Activated T-helper 1 cell treated with Interleukin-2 at 50 U/mL for 16 hours (primary cell): ENCODE measurements at places on chromosomes 16 and 17.

- DNase-seq, result peak; percentile 55
These were observed 280.2 kb downstream of the SEC14L1 start for GRCh38 chr17:77420804-77421629.

GRCh38 chr17:1643999-1644492 is 1.5 kb downstream of the SCARF1 start:
- DNase-seq, result no peak

- DNase-seq, result no peak
These were observed 5.6 kb downstream of the TMEM11 start for GRCh38 chr17:21208352-21208751.

DNA sequence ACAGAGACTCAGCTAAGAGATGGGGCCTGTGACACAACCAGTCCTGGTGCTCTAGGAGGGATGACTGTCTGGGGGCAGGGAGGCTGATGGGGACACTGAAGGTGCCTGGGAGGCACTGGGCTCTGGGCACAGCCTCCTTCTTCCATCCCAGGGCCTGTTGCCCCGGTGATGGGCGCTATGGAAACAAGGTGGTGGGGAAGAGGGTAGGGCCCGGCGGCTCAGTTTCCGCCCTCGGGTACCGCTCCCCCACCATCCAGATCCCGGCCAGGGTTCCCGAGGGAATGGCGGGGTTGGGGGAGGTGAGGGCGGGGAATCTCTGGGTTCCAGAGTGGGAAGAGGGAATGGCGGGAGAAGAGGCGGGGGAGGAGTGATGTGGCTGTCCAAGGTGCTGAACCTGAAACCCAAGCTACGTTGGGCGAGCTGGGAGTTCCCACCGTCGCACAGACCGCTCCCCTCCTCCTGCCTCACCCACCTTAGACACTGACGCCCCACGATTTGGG is 981 bp downstream of the KCNH4 start:
- DNase-seq, result no peak

DNA sequence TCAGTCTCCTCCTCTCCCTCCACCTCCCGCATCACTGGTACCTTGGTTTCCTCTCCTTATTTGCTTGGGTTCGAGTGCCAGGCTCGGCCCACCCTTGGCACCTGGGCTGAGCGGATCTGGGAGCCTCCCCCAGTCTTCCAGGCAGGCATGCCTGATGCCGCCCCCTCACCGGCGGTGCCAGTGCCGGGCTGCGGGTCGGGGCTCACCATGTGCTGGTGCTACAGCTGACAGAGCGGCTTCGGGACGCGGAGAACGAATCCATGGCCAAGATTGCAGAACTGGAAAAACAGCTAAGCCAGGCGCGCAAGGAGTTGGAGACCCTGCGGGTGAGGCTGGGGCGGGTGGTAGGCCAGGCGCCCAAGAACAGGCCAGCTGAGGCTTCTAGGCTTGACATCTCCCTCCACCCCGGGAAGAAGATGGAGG is 19.2 kb downstream of the FMNL1 start:
- no peak for DNase-seq

DNA sequence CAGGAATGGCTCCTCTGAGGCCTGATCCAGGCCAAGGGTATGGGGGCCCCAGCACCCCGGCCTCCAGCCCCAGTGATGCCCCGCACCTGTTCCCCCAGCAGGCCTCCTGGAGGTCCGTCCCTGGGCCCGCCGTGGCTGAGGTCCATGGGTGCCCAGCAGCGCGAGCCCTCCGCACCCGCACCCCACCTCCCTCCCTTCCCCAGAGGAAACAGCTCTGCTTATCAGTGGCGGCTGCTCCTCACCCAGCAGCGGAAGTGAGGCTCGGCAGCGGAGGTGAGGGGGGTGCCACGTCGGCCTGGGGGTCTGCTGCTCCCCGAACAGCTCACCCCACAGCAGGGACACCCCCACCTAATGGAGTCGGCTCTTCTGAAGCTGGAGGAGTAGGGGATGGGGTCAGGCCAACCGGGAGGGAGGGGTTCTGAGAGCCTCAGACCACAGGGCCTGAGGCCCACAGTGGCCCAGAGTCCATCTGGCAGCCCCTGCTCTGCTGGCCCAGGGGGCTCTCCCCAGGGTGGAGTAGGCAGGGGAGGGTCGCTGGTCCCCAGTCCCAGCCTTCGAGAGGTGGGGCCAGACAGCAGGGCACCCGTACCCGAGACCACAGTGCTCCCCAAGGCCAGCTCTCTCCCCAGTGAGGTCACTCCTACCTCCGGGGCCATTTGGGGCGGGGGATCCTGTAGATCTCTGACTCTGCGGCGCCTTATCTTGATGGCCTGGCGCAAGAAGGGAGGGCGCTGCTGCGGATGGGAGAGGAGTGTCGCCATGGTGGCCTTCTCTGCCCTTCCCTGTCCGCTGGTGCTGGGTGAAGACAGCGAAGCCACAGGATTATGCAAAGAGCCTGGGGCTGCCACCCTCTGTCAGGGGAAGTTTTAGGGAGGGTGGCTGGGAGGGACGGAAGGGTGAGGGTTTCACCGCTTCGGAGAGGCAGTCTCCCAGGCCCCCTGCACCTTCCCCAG is at the start of gene UNC13D:
TSS of gene UNC13D (minus strand) at position 828 of the 953 bp plus-strand sequence. CDS start at position 761, 67 bp downstream.
- DNase-seq, result peak; percentile 53

GRCh38 chr17:57032343-57032742 is 52.7 kb upstream of the AKAP1 start:
- DNase-seq, result no peak

DNA sequence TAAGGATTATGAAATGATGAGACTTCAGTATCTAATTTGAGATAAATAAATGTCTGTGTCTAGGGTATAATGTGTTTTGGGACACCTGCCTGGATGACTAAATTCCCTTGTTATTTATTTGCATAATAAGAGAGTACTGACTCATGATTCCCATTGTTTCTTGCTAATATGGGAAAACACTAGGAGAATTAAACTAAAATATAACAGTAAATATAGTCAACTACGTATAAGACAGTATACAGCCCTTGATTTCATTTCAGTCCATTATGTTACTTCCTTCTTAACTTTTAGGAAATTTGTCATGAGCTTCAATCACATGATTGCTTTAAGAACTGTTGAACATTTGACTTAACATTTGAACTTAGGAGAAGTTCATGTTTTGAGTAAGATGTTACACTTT is 62.4 kb downstream of the VMP1 start:
- no peak for DNase-seq

DNA sequence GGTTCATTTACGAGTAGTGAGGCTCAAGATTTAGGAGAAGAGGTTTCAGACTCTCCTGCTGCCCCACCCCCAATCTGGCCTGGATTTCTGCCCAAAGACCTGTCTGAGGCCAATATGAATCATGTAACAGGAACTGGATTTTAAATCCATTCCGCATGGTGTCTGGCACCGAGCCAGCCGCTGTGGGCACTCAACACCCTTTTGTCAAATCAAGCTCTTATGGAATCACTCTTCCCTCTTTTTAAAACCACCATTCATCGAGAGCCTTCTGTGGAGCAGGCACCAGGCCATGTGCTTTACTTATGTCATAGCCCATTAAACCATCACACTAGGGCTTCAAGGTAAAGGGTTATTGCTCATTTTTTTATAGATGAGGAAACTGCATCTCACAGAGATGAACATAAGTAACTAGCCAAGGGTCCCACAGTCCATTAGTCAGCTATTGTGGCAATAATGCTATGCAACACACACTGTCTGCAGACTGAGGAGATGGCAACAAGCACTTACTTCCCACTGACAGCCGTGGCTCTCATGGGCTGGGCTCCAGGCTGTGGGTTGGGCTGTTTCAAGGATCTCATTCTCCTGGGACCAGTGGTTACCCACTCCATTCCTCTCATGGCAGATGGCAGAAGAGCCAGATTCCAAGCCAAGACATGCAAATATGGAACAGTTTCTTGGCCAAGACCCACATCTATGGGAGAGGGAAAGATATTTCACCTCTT is 93.6 kb downstream of the WSCD1 start:
- no peak for DNase-seq

DNA sequence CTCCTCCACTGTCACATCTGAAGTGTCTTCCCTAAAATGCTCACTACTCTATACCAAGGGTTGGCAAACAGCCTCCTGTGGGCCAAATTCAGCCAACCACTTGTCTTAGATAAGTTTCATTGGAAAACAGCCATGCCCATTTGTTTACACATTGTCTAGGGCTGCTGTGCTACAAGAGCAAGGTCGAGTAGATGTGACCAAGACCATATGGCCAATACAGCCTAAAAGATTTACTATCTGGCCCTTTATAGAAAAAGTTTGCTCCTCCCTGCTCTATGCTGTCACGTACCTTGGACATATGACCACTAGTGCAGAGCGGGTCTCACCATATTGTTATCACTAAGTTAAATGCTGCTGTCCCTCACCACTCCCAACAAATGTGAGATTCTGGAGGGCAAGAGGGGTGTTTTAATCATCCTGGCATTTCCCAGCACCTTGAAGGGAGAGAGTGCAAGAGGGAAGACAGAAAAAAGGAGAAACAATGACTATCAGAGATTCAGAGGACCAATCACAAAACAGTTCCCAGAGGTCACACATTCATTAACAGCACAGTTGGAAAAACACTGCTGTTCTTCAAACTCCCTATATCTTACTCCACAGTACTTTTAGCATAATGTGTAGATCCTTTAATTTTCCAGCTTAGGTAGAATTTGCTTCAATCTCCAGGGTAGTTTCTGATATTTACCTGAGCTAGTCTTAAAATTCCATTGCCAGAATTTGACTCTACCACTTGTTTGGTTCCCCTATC is 13.2 kb downstream of the LSM12 start:
- no peak for DNase-seq

GRCh38 chr17:82583720-82584234 is 64.2 kb downstream of the FOXK2 start:
- peak; percentile 18 for DNase-seq

GRCh38 chr17:7133916-7134315 is 19.3 kb upstream of the ASGR2 start:
- DNase-seq, result no peak

DNA sequence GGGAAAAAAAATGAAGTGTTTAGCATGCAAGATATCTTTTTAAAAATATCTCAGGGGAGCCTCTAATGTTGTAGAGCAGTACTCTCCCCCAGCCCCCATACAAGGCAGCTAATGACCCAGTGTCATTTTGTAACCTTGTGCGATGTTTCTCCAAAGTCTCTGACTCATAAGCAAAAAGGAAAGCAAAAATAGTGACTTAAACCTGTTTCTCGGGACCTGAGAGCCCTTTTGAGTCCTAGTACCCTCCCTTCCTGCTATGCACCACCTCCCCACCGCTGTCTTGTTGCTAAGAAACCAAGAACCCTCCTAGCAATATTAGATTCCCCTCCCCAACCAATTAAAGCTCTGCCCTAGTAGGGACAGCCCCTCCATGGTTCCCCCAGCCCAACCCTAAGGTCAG is 2.8 kb downstream of the MYCBPAP start:
- DNase-seq, result no peak

- no peak for DNase-seq
These were observed 9.8 kb upstream of the TMEM92 start for GRCh38 chr17:50264263-50265113.

DNA sequence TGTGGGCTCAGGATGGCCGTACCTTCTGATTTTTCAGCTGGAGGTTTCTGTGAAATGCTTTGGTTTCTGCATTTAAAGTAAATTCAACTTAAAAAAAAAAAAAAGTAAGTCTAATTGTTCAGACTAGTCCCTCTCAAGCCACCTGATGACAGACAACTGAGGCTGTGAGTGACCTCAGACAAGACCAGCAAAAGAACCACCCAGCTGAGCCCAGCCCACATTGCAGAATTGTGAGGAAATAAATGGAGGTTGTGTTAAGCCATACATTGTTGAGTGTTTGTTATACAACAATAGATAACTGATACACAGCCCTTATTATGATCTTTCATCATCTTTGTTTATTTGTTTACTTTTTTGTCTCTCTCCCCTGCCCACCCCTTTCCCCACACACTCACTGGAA is 44.7 kb upstream of the CMIP start:
- DNase-seq, result no peak

- no peak for DNase-seq
These were observed 54.9 kb downstream of the RGS9 start for GRCh38 chr17:65191811-65192740.

DNA sequence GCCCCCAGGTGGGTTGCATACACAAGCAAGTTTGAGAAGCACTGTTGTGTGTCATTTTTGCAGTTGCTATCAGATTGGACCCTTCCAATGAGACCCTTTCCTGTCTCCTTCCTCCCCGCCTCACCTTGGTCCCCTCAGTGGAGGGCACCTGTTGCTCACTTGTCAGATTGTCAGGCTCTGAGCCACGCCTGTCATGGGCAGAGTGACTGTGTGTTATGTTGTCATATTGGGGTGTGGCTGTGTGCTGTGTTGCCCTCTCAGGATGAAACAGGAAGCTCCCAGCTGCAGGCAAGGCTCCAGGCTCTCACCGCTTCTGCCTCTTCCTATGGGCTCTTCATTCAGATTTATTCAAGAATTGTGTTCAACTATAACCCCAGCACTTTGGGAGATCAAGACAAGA is 302.9 kb downstream of the CPPED1 start:
- DNase-seq, result no peak

DNA sequence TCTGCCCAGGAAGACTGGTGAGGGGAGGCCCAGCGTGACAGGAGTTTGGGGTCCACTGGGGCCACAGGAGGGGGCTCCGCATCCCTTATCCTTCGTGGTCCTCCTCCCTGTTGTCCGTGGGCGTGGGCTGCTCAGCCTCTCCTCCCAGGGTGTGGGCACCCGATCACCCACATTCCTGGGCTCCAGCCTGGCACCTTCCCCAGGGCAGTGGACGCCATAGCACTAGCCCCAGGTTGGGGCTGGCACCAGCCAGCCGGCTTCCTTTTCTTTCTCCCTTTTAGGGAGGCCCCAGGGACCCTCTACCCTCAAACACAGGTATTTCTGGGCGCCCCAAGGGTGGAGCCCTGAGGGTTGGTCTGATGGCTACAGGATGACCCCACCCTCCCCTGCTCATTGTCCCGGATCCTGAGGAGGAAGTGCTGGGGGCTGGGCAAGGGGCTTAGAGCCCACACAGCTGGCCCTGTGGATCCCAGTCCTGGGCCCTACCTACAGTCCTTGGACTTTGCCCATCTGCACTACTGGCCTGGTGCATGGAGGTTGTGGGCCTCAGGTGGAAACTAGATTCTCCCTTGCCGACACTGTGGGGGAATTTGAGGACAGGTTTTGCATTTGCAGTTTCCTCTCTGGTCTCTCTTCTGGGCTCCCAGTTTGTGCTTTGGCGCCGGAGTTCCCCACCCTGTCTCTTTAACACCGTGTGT is 1.1 kb downstream of the KIF1C start:
- no peak for DNase-seq

- DNase-seq, result no peak
These were observed 404.6 kb downstream of the MAF start for GRCh38 chr16:79195938-79196337.
